ENCODE measurements at places on chromosomes 6 and 20.

DNA sequence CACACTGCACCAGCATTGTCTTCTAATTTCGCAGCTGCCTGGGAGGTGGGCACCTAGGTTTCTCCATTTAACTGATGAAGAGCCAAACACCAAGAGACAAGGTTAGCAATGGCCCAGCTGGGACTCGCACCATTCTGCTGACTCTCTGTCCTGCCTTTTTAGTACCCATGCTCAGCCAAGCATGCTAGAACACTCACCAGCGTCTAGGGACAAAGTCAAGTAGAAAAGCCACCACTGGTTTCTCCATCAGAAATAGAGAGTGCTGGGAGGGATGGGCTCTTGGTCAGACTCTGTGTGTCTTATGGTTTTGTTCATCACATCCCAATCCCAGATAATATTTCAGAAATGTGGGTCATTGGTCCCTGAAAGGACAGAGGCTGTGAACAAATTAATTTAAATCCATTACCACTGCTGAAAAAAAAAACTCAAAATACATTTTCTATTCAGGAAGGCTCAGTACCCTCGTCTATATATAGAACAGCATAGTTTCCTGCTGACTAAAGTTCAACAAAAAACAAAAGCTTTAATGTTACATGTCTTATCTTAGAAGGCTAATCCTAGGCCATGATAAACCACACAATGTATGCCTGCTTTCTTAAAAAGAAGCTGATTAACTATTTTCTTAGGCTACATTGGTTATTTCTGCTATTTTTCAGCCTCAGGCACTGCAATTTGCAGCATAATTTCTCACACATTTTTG is 111.0 kb downstream of the TBC1D7 start:
- DNase-seq = no peak

- no peak for DNase-seq
Observed at GRCh38 chr20:21618759-21619416, 86.6 kb upstream of the PAX1 start.

GRCh38 chr20:58984691-58985090 is 3.6 kb downstream of the NELFCD start:
- no peak for DNase-seq

GRCh38 chr6:74320715-74321114 is 624.7 kb downstream of the CD109 start:
- no peak for DNase-seq

DNA sequence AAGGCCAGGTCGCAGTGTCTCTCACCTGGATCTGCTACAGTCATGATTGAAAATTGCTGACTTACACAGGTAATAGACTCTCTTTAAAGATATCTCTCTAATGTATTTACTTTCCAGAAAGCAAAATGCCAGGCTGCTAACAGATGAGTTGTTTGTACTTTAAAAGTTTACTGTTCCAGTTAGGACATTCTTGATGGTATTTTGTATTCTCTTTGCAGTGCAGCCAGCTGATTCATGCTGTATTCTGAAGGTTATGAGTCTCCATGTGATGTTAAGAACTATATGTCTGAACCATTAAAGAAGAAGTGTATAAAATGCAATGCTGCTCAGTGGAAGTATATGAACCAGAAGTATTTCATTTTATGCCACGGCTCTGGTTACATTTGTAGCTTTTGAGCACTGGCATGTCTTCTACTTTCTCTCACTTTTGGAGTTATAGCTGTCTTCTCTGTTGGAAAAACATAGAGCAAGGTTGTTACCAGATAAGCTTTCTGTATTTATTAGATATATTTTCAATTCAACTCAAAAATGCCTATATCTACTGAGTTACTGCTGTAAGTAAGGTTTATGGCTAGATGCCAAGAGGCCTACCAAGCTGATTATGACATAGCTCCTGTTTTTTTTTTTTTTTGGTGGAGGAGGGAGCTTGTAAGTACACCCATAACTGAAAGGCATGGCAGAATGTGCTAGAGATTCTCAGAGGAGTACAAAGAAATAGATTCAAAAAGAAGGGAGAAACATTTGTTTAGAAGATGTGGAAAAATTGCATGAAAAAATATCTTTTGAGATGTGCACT is 130.5 kb upstream of the MAN1A1 start:
- no peak for DNase-seq

DNA sequence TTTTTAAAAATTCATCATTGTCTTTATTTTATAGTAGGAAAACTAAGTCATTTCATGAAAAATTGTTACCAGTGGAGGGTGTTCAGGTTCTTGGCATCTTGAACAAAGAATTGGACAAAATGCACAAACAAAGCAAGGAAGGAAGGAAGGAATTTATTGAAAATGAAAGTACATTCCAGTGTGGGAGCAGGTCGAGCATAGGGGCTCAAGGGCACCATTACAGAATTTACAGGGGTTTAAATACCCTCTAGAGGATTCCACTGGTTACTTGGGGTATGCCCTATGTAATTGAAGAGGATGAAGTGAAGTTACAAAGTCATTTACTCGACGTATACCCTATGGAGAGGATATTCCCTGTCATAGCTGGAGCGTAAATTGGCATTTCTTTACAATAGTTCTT is 37.4 kb upstream of the HDAC2 start:
- DNase-seq = no peak

- DNase-seq = no peak
Observed at GRCh38 chr6:107853230-107853629, 29.1 kb upstream of the SCML4 start.

DNA sequence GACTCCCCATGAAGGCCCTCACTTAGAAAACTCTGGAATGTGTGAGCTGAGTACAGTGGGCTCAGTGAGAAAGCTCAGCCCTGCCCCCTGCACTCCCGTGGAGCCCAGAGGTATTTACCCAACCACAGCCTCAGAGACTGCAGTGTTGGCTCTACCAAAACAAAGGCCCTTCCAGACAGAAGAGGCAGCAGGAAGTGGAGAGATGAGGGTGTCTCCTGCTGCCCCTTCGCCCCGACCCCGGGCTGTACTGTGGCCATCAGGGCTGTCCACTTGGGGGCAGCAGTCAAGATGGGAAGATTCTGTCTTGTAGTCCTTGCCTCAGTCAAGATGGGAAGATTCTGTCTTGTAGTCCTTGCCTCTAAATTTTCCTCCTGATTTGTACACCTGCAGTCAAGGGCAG is 341.3 kb downstream of the TAF4 start:
- no peak for DNase-seq

DNA sequence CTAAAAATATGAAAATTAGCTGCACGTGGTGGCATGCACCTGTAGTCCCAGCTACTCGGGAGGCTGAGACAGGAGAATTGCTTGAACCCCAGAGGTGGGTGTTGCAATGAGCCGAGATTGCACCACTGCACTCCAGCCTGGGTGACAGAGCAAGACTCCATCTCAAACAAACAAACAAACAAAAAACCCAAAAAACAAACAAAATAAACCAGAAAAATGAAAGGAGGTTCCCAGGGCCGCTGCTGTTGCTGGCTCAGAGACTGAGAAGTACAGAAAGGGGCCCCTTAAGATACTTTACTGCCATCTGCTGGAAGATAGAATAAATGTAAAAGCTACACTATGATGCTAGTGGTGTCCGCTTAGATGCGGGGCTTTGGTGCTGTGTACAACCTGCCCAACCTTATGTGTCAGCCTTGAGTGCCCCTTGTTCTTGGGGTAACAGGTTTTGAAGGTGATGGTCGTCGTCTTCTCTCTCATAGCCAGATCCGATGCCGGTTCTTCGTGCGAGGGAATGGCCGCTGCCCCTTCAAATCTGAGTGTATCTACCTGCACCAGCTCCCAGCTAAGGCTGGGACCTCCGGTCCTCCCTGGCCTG is 2.8 kb upstream of the FANCE start:
- no peak for DNase-seq

GRCh38 chr6:106252687-106253086 is 72.9 kb downstream of the ATG5 start:
- DNase-seq = no peak

DNA sequence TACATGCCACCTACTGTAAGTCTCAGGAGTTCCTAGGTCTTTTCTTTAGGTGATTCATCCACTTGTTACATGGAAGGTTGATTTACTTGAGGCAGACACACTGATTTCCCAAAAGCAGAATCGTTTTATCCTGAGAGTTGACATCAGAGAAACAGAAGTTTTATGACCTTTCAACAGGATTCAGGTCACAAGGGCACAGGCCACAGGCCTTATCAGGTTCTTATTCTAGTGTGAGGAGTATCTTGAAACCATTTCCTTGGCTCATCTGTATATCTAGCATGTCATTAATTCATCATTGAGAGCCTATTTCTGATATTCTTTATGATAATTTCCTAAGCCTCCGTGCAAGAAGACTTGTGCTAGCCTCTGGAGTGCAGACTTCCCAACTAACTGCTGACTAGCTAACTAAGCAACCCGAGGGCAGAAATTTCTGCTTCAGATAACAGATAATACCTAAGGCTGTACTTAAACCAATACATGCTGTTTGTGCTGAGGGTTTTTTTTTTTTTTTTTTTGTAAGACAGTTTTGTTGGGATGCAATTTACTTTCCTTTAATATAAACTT is 44.9 kb upstream of the RFPL4B start:
- no peak for DNase-seq

DNA sequence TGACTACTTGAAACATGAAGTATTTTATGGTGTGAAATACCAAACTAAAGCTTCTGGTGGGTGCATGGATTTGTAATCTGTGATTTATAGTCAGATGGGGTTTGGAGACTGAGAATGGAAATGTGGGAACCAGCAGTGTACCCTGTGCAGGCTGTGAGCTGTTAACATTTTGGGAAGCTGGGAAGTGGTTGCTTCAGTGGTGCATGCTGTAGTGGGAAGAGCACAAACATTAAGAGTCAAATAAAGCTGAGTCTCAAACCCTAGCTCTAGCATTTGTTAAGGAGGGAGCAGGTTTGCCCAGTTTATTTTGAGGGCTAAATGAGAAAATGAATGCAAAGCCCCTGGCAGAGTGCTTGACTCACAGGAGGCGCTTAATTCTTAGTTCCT is 235.7 kb downstream of the ZFAND3 start:
- DNase-seq = no peak

- DNase-seq = no peak
Observed at GRCh38 chr20:63337786-63338420, 23.2 kb downstream of the CHRNA4 start.

DNA sequence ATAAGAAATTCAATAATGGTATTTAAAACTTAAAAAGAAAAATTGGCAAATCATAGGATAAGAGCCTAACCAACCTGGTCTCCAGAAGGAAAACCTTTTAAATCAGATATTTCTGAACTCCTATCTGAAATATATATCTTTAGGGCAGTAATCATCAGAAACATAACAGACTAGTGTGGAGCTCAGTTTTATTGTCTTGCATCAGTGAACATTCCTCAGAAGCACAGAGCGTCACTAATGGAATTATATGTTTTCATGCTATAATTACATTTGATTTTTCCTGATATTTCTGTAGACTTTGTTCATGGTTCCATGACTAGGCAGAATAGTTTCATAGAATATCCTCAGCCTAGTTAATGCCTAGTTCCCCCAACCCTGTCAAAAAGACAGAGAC is 262.2 kb downstream of the EYA4 start:
- no peak for DNase-seq

GRCh38 chr20:15445056-15445840 is 1107.8 kb upstream of the FLRT3 start:
- no peak for DNase-seq

- DNase-seq = no peak
Observed at GRCh38 chr20:56720620-56721213, 91.6 kb downstream of the TFAP2C start.

- DNase-seq = no peak
Observed at GRCh38 chr6:48834706-48835105, 628.3 kb downstream of the MMUT start.

GRCh38 chr6:7917729-7918128 is 7.1 kb upstream of the TXNDC5 start:
- DNase-seq = no peak

GRCh38 chr6:4879741-4880275 is 103.6 kb downstream of the CDYL start:
- DNase-seq = no peak

DNA sequence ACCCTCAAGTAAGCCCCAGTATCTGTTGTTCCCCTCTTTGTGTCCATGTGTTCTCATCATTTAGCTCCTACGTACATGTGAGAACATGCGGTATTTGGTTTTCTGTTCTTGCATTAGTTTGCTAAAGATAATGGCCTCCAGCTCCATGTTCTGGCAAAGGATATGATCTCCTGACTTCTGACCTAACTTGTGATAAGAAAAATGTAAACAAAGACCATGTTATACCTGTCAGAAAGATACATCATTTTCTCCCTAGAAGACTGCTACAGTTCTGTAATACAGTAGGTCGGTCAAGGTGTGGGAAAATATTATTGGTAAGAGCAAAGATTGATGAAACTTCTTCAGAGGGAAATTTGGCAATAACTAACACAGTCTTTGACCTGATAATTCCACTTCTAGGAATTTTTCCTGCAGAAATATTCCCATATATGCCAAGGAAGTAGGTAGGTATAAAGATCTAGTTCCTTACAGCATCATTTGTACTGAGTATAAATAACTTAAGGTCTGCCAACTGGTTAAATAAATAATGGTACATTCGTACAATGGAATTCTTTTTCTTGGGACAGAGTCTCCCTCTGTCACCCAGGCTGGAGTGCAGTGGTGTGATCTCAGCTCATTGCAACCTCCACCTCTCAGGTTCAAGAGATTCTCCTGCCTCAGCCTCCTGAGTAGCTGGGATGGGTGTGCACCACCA is 19.1 kb upstream of the FKBP5 start:
- DNase-seq = no peak

DNA sequence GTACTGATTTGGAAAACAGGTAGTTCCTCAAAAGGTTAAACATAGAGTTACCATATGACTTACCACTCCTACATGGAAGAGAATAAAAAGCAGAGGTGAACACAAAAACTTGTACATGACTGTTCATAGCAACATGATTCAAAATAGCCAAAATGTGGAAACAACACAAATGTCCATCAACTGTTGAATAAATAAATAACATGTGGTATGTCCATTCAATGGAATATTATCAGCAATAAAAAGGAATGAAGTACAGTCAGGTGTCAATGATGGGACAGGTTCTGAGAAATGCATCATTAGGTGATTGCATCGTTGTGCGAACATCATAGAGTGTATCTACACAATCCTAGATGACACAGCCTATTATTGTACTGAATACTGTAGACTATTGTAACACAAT is 35.3 kb downstream of the NOL4L start:
- DNase-seq = no peak

DNA sequence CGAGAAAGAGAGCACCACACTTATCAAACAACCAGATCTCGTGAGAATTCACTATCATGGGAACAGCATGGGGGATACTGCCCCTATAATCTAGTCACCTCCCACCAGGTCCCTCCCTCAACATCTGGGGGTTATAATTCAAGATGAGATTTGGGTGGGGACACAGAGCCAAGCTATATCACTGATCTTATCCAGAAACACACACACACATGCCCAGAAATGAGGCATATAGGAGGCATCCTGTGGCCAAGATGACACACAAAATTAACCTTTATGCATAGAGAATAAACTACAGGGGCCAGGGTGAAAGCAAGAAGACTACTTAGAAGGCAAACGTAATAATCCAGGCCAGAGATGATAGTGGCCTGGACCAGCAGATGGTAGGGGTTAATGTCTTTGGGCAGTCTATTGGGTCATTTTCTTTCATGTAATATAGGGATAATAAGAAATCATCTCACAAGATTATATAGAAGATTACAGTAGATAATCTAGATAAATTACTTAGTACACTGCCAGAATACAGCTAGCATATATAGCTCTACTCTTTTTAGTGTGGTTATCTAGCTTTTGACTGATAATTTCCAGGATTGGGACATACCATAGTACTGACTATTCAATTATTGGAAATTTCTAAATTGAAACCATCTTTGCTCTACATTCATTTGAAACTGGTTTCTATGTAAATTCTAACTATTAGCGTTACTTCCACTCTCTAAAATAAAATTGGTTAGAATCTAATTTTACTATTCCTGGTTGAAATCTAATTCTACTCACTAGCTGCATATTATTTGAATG is 20.0 kb downstream of the RNF144B start:
- DNase-seq = no peak

All from HCT116 (cell line).